ENCODE measurements at places on chromosomes 3 and 15.

GRCh38 chr3:50201573-50202315 is 3.3 kb upstream of the SLC38A3 start:
- DNase-seq, result no peak

- DNase-seq, result no peak
Observed at GRCh38 chr3:18111796-18112232, 313.3 kb downstream of the SATB1 start.

GRCh38 chr3:90091549-90091948 is 984.1 kb downstream of the EPHA3 start:
- DNase-seq, result no peak

- DNase-seq, result no peak
Observed at GRCh38 chr3:123053107-123053506, 13.7 kb upstream of the PDIA5 start.

GRCh38 chr3:48387634-48388033 is 15.6 kb downstream of the FBXW12 start:
- no peak for DNase-seq

- no peak for DNase-seq
Observed at GRCh38 chr3:37952564-37952963, 38.0 kb upstream of the VILL start.

DNA sequence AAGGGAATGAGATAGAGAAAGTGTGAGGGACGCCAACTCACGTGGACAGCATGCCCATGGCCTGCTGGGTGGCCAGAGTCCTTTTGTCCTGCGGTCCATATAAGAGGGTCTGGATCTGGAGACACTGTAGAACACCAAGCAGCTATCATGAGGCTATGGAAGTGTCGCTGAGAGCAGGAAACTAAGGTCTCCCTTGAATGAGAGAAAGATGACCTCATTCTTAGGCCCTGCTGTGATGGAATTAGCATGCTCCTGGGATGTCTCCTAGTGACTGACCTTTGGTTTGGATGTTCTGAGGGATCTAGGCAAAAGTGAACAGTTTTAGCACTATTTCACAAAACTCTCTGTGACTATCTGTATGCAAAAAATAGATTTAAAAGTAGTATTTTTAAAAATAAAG is 34.4 kb downstream of the SYNM start:
- DNase-seq, result no peak

DNA sequence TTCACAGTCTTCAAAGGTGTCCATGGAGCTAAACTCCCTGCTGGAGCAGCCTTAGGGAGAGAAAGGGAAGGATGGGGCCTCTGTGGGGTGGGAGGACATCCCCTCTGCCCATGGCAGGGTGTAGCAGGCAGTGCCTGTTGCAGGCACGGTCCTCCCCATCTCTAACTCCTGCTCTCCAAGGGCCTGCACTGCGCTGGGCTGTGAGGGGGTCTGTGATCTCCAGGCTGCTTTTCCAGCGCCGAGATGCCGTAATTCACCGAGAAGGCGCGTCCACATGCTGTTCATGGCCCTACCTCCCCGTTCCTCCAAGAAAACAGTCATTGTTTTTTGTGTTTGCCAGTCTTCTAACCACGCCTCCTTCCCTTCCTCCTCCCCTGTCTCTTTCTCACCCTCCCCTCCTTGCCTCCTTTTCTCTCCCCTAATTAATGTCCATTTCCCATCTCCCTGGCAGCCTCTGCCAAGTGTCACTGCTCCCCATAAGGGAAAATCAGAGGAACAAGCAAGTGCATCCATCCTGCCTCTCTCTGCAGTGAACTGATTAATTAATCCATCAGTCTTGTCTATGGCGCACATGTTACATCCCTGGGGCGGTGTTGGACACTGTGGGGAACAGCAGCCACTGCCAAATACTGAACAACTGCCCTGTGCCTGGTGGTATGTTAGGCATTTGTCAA is 17.7 kb upstream of the LAMP3 start:
- DNase-seq, result no peak

DNA sequence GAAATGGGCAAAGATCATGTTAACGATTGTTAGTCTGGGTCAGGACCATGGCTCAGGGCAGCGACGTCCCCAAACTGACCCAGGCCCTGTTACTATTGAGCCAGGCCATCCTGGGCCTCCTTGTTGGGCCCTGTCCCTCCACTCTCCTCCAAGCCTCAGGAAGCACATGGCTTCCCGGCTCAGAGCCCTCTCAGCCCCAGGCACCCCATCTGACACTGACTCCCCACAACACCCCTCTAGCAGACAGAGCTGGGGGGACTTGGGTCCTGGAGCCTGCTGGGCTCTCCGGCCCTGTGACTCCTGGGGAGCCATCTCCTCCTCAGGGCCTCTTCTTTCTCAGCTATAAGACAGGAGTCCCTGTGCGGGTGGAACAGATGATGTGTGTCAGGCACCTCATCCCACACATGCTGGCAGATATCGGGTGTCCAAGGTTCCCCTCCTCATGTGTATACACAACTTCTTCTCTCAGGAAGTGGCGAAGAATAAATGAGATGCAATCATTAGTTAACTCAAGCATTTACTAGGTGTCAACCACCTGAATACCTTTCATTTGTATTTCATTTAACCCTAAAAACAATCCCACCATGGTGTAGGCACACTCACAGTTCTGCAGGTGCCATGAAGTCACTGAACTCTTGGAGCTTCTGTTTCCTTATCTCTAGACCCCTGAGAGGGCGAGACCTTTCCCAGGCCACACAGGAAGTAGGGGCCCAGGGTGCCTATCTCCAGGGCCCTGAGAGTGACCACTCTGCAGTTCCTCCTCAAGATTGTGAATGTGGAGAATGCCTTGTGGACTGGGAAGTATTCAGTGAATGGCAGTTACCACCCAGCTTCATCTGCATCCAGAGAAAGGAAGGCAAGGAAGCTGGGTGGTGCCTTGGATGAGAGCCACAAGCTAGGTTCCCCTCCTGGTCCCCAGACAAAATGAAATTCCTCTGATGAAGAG is 282.5 kb upstream of the TLE3 start:
- no peak for DNase-seq

DNA sequence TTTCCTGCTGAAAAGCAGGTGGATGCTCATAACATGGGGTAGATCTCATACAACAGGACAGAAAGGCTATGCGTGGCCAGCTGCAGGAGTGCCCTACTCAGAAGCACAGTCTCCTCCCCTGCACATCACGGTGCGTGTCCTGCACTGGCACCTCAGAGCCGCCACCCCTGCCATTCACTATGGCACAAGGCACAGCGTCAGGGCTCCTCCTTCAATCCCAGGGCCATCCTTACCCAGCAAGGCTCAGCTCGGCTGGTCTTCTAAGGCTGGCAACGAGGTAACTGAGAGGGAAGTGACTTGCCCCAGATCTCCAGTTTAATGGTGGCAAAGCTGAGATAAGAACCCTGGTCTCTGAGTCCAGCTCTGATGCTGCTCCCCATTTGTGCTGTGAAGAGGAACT is 97.1 kb downstream of the CPN2 start:
- no peak for DNase-seq

- DNase-seq, result no peak
Observed at GRCh38 chr3:150509780-150510179, 36.5 kb downstream of the SERP1 start.

DNA sequence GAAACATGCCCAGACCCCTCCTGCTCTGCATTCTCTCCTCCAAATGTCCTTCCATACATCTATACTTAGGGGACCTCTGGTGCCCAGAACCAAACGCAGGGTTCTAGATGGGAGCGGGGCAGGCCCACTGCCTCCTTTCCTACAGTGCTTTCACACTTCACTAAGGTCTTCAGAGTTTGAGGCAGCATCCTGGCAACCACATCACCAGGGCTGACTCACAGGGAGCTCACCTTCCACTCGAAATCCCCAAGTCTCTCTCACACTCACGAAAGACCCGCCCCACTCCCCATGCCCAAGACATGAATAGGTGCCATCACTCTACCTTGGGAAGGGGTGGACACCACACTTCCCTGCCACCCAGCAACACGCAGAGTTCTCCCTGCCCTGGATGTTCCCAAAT is 18.9 kb downstream of the HOMER2 start:
- no peak for DNase-seq

DNA sequence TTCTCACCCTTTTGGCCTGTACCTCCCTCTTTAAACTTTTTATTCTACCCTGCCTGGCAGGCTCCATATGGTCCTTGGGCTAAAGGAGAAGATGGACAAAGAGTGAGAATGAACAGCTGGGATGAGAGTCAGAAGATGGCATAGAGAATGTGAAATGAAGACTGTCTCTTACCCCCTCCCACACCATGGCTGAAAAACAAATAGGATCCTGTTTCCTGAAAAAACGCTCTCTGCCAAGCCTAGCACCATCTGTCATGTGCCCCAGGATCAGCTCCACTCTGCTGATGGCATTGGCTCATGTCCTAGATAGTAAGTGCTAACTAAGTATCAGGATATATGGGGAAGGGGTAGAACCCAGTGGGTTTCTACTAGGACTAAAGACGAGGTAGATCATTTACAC is 238.6 kb downstream of the MEX3B start:
- DNase-seq, result no peak
